Naive thymus-derived CD8-positive, alpha-beta T cell (primary cell): ENCODE measurements at places on chromosomes 4 and X.

- no peak for DNase-seq
These were observed 100.8 kb upstream of the USP38 start for GRCh38 chr4:143083756-143084472.

DNA sequence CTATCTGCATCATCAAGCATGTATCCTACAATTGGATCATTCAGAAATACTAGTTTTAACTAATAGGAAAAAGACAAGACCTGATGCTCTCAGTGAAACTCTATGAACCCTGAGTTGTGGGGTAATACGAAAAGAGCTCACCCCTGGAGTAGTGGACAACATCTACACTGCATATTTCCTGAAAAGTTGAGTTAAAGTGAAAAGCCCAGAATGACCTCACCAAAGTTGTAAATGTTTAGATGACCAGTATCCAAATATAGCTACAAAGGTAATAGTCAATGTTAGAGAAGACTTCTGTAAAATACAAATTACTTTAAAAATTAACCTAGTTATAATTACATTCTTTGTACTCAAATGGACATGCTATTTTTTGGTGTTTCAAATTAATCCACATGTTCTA lies 52.8 kb upstream of the SRPX start:
- DNase-seq: no peak

GRCh38 chr4:128811571-128812441 lies 2.3 kb downstream of the JADE1 start:
- DNase-seq: peak; percentile 78

GRCh38 chr4:88705805-88706492 lies 8.3 kb upstream of the NAP1L5 start:
- DNase-seq: no peak

DNA sequence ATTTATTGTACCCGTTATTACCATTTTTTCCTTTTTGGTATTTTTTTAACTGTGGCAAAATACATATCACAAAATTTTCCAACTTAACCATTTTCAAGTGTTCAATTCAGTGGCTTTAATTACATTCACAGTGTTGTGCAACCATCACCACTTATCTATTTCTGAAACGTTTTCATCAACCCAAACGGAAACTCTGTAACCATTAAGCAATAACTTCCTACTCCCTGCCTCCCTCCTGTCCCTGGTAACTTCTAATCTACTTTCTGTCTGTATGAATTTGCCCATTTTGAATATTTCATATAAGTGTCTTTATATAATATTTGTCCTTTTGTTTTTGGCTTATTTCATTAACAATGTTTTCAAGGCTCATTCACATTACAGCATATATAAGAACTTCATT lies 57.4 kb upstream of the MSN start:
- no peak for DNase-seq

DNA sequence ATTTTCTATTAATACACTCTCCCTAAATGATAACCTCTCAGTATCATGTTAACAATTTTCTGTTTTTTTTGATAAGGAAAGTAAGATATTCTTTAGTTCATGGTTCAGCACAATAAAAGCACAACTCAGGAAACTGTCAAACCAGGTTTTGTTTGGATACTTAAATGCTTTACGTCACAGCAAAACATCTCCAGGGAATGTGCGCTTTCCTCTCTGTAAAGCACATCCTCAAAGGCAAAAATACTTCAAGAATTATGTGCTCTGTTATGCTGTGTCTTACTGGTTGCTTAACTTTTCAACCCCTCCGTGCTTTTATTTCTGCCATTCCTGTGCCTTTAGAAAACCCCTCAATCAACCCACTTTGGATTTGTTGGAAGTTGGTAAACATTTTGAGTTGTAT lies 27.8 kb downstream of the SNX25 start:
- no peak for DNase-seq

- DNase-seq: no peak
These were observed 23.0 kb upstream of the UGT2B15 start for GRCh38 chr4:68693325-68694075.

DNA sequence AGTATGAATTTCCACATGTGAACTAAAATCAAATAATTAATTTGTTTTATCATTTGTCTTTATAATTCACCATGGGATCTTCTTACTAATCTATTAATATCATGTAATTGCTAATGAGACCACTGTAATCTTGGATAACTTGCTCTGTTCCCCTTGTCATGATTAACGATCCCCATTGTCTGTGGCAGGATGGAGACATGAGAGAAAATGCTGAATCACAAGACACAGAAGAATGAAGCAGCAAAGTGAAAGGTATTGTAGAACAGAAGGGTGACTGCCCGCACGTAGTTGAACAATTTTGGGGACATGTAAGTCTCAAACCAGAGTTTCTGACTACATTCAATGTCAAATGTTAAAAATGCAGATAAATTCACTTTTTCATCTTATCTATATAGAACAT lies 135.2 kb downstream of the EPHA5 start:
- no peak for DNase-seq

DNA sequence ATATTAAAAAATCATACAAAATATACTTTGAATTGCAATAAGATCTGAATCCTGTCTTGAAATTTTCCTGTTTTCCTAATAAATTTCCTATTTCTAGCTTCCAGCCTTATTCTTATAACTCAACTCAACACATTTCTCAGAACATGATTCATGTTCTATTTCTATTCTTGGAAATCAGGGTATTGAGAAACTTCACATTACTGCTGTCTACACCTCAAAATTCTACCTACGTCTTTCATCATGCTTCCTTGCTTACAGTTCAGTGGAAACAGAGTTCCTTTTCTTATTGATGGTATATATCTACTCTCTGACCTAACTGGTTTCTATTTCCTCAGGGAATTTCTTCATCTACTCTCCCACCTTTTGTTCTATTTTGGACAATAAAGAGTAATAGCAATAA lies 2139.0 kb downstream of the ARAP2 start:
- no peak for DNase-seq

- no peak for DNase-seq
These were observed 288.0 kb downstream of the ASMT start for GRCh38 chrX:1902901-1903235.

- no peak for DNase-seq
These were observed 39.2 kb upstream of the CCKAR start for GRCh38 chr4:26529479-26529878.

DNA sequence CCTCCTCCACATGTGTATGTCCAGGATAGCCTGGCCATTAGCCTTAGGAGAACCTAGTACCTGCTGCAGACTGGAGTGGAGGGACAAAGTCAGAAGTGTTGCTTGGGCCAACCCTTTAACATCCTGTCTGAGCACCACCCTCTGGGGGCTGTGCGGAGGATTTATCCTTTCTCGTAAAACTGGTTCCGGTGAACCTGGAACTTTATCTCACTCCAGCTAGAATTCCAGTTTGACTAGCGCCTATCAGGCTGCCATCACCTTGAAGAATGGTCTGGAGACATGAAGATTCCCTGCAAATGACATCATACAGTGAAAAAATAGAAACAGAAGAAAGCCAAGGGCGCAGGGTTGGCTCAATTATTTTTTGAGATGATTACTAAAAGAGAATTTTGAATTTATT lies 4.0 kb downstream of the TCEAL8 start:
- no peak for DNase-seq

- DNase-seq: no peak
These were observed 179.2 kb upstream of the PCDH18 start for GRCh38 chr4:137711502-137711901.

GRCh38 chr4:14008494-14008893 lies 381.0 kb upstream of the BOD1L1 start:
- DNase-seq: no peak

GRCh38 chr4:27293831-27294230 lies 433.2 kb downstream of the STIM2 start:
- DNase-seq: no peak

DNA sequence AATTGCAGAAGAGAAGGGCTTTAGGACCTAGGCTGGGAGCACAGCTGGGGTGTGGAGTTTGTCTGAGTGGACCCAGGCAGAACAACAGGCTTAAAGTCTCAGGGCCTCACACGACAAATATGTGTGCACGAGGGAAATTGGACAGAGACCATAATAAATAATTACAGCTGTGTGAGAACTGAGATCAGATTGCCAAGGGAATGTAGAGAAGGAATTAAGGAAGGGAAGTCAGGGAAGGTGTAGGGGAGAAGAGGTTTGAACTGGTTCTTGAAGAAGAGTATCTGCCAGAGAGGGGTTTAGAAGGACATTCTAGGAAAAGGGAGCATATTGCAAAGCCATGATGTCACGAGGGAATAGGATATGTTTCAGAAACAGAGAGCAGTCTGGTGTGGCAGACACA lies 120.7 kb upstream of the TSPAN5 start:
- no peak for DNase-seq

DNA sequence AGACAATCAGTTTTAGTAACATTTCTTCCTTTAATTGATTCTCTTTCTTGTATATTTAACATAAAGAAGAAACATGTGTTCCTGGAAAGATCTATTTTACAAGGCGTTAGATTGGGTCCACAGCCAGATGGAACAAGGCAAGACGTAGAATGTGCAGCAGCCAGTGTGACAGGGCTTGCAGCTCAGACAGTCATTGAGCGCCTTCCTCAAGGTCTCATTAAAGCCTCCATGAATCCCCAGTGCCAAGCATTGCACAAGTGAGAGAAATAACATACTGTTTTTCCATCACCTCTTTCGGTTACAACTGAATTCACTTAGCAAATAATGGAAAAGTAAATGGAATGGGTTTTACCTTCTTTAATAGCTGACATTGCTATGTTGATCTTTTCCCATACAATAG lies 292.5 kb downstream of the USP46 start:
- DNase-seq: no peak

GRCh38 chrX:70455366-70456202 lies 10.9 kb downstream of the DLG3 start:
- DNase-seq: no peak

DNA sequence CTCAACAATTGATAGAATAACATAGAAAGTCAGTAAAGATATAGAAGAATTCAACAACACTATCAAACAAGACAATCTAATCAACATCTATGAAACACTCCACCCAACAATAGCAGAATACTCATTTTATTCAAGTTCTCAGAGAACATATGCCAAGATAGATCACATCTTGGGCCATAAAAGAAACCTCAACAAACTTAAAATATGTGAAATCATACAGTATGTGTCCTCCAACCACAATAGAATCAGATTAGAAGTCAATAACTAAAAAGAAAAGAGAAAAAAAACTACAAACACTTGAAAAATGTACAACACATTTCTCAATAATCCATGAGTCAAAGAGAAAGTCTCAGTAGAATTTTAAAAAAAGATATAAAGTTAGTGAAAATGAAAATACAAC lies 78.6 kb upstream of the LDB2 start:
- DNase-seq: no peak

DNA sequence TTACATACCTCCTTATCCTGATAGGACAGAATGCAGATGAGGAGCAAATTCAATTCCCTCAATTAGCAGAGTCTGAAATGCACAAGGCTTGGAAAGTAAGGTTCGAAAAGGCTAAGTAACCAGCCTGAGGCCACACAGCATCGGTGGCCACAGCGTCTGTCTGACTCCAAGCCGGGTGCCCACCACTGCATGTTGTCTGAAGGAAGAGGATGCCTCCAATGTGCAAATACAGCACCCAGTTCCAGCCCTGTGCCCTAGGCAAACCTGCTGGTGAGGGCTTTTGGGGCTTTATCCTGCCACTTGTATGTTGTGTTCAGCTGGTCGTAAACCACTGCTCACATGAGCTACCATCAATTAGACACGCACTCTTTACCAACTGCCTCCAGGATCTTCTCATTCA lies 48.6 kb upstream of the PPP2R2C start:
- DNase-seq: no peak

GRCh38 chr4:39526765-39527295 lies 409 bp downstream of the UGDH start:
- peak; percentile 36 for DNase-seq

DNA sequence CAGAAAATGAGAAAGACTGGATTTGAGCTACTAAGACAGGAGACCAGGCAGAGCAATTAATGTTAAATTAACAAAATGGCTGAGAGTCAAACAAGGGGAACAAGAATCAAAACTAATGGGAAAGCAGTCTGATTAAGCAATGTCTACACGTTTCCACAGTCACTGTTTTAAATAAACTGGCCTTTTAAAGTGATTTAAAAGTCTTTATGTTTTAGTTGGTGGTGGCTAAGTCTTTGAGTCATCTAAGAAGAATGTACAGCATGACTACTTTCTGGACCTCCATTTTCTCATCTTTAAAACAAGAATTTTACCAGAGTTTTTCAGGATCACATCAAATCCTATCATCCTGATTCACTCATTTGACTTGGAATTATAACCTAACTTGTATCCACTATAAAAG lies 233.8 kb downstream of the ENOX2 start:
- DNase-seq: no peak

GRCh38 chr4:95505151-95505550 lies 43.6 kb downstream of the UNC5C start:
- no peak for DNase-seq

DNA sequence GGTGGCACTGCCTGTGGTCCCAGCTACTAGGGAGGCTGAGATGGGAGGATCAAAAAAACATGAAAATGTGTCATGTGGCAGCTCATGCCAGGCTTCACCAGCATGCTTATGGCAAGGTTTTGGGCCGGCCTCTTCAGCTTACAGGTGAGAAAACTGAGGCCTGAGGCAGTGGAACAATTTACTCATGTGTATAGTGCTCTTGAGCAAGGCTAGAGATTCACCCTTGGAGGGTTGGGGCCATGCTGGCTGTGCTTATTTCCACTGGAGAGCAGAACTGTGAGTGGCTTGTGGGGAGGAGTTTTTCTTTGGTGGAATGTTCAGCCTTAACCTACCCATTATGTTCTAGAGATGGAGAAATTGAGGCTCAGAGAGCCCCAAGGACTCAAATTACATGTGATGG lies 31.8 kb downstream of the NSD2 start:
- no peak for DNase-seq

GRCh38 chrX:69088171-69088938 lies 76.9 kb downstream of the PJA1 start:
- no peak for DNase-seq

- no peak for DNase-seq
These were observed 508.7 kb upstream of the HTR2C start for GRCh38 chrX:114075073-114075673.

DNA sequence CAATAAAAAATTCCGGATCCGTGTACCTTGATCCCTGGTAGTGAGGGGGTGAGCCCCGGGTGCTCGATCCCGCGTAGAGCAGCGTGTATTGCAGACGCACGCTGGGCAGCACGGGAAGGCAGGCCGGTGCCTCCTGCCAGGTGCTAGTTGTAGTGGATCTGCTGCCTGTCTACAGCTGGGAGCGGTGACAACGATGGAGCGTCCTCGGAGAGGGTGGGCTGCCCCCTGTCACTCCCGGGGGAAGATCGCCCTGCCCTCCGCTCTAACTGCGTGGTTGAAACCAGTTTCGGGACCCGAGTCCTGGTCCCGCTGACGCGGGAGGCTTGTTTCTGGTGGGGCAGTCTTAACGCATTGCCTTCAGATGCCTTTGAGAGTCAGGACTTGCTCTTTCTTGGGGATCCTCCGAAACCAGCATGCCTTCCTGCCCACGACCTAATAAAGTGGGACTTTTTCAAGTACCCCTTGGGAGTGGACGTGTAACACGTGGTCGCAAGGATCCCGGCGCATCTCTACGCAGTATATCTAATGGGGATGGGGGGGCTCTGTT lies 2.7 kb upstream of the NKX6-1 start:
- DNase-seq: no peak
